ENCODE measurements at places on chromosomes 3 and 15.
A peak's percentile ranks its signal among the peaks of the same experiment; 100 is the strongest.

GRCh38 chr3:51106242-51106876, 278.7 kb upstream of the MANF start:
- no peak for DNase-seq

- no peak for DNase-seq
Measured at GRCh38 chr15:74511583-74511982, 29.4 kb upstream of the ARID3B start.

DNA sequence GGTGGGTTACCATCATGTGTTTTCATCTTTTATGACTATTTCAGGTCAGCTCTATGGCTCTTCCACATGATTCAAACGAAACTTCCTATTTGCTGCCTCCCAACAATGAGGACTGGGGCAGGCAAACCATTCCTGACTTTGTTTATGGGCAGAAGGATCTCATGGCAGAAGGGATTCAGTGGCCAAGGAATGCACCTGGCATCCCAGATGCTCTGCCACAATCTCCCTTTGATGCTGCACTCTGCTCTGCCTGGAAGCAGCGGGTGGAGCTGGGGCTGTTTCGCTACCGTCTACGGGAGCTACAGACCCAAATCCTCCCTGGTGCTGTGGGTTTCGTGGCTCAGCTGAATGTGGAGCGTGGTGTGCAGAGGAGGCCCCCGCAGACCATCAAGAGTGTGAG, 6.8 kb downstream of the GDPGP1 start:
- no peak for DNase-seq

- no peak for DNase-seq
Measured at GRCh38 chr3:20022954-20023622, 11.0 kb upstream of the PP2D1 start.

GRCh38 chr3:173932624-173933023, 535.1 kb downstream of the NLGN1 start:
- no peak for DNase-seq

- no peak for DNase-seq
Measured at GRCh38 chr3:15647611-15648167, 46.1 kb downstream of the BTD start.

- DNase-seq: no peak
Measured at GRCh38 chr3:129061888-129062834, 1.6 kb downstream of the GP9 start.

DNA sequence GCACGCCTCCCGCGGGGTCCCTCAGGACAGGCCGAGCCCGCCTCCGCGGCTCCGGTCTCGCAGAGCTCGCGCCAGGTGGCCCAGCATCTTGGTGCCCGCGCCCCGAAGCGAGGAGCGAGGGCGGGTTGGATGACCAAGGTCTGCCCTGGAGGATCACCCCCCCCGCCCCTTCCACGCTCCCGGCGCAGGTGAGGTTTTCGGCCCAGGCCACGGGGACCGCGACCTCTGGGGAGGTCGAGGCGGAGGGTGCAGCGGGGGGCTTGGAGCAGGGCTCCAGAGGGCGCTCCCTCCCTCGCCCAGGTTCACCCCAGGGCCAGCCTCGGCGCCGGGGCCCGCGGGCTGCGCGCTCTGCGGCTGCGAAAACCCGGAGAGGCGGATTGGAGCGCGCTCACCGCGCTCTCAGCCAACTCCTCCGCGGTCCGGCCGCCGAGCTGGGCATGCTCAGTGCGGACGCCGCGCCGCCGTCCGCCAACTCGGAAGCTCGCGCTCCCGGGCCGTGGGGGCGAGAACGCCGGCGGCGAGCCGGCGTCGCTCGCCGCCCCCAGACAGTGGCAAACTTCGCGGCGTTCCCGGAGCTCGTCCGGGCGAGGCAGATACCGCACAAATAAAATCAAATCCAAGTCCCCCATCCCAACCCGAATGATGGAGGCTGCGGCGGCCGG, at the start of gene MED12L:
TSS of gene MED12L (plus strand) at position 438 of the 662 bp plus-strand sequence. CDS start 1,263 bp downstream, outside the sequence.
- peak; percentile 86 for DNase-seq

DNA sequence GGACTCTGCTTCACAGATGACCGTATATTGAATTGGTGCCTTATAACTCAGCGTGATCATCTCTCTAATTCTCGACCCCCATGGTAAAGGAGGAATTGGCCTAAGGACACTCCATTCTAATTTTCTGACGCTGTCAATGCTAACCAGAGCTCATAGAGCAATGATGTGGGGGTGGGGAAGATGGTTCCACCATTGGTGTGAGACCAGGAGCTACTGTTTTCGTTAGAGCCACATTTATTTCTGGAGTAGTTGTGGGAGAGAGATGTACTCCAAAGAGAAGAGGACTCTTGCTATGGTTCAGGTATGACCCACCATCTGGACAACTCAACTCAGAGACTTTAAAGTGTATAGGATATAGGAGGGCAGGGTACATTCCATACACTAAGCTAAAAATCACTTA, 16.3 kb downstream of the ZBTB38 start:
- no peak for DNase-seq

GRCh38 chr15:40911141-40911540, 16.9 kb downstream of the VPS18 start:
- DNase-seq: no peak

GRCh38 chr3:160678292-160678842, 1.4 kb downstream of the ARL14 start:
- DNase-seq: no peak

DNA sequence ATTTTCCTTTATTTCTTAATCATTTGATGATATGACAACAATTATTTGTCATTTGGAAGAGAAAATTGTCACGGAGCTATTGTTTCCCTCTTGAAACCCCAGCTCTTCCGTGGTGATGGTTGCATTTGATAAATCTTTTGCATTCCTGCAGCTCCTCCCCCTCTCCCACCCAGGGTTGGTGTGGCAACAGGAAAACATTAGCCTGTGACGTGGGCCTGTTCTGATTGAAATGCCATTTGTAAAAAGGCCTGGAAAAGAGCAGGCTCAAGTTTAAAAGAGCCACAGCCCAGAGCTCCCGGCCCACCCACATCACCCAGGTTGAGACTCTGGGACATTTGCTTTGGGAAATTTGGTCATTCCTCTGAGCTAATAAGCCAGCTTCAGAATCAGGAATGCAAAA, 282.5 kb downstream of the RPLP1 start:
- no peak for DNase-seq

DNA sequence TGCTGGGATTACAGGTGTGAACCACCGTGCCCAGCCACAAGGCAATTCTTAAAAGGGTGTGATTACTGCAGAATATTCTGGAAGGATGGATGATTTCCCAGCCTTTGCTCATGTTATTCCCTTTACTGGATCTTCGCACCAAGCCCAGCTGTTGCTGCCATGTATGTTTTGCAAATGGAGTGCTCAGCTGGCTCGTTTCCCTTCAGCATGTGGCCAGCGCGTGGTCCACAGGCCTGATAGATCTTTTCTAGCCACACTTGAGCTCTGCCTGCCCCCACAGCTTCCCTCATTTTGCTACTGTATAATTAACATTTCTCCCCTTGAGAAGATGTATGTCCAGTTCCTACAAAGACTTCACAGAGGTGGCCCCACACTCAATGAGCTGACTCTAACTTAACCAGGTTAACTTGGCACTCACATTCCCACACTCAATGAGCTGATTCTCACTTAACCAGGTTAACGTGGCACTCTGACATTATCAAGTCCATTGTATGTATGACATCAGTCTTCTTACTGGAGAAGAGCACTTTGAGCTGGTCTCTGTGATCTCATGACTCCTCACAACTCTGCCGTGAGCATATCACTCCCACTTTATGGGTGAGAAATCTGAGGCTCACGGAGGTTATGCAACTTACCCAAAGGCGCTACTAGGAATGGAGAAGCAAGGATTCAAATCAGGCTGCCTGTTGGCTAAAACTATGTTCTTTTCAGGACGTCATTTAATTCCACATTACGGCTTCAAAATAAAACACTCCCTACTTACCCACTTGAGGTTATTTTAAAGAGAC, 49.2 kb downstream of the TM4SF4 start:
- DNase-seq: no peak

GRCh38 chr3:174755833-174756829, 103.0 kb upstream of the NAALADL2 start:
- no peak for DNase-seq

DNA sequence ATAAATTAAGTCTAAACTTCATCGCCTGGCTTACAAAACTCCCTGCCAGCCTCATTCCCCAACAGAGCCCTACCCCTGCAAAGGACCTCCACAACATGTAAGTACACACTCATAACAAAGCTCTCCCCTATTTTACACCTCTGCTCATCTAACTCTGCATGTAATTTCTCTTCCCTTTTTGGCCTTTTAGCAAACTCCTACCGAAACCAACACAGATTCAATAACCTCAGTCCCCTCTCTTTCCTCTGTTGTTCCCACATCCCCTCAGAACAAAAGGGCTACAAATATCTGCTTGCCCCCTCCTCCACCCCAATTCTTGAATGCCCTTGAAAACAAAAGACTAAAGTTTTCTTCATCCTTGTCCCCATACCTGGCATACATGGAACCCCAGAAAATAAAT, 662 bp downstream of the UBL7 start:
- no peak for DNase-seq

GRCh38 chr3:32432711-32433530, 41.3 kb downstream of the CMTM7 start:
- no peak for DNase-seq

DNA sequence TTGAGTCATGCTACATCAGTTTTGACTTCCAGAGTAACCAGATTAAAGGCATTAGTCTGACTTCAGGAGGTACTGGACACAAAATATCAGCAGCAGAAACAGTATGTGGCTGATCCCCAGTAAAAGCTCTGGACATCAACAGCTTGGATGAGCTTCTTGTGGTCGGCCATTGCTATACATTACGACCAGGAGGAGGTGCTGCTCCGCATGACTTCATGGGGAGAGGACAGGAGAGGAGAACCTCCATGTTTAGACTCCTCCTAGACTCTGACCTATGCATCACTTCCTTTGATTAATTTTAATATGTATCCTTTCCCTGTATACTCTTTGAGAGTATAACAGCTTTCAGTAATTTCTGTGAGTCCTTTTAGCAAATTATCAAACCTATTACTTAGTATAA, 285.6 kb upstream of the ARHGEF26 start:
- no peak for DNase-seq

- DNase-seq: peak; percentile 19
Measured at GRCh38 chr15:50145451-50145872, 26.4 kb upstream of the ATP8B4 start.

- no peak for DNase-seq
Measured at GRCh38 chr3:188497021-188497420, 343.1 kb downstream of the LPP start.

GRCh38 chr3:69339760-69340159, 46.1 kb downstream of the FRMD4B start:
- DNase-seq: no peak

GRCh38 chr3:160018959-160019358, 30.3 kb downstream of the IL12A start:
- DNase-seq: no peak

DNA sequence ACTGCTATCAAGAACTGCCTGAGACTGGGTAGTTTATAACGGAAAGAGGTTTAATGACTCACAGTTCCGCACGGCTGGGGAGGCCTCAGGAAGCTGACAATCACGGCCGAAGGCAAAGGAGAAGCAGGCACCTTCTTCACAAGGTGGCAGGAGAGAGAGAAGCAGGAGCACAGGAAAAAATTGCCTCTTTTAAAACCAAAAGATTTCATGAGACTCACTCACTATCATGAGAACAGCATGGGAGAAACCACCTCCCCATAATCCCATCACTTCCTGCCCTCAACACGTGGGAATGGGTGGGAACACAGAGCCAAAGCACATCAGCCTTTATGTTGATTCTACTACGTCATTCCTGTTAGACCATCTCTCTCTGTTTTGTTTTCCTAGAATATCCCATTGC, 650.9 kb upstream of the SEMA6D start:
- DNase-seq: no peak

- DNase-seq: no peak
Measured at GRCh38 chr3:171213178-171213577, 186.7 kb upstream of the SLC2A2 start.

GRCh38 chr3:31322460-31322859, 210.3 kb upstream of the STT3B start:
- DNase-seq: no peak

DNA sequence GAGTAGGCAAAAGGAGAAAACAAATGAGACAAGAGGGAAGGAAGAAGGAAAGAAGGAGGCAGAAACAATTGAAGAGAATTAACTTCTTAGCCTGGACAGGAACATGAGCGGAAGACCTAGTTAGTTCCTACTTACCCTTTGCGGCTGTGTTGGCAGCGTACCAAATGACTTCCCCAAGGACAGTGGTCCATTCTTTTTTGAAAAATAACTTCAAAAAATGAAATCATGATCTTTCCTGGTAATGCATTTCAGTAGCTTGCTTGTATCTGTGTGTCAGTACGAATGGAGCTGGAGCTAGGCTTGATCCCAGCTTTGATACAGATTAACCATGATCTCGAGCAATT, 41.5 kb upstream of the CFAP161 start:
- no peak for DNase-seq

DNA sequence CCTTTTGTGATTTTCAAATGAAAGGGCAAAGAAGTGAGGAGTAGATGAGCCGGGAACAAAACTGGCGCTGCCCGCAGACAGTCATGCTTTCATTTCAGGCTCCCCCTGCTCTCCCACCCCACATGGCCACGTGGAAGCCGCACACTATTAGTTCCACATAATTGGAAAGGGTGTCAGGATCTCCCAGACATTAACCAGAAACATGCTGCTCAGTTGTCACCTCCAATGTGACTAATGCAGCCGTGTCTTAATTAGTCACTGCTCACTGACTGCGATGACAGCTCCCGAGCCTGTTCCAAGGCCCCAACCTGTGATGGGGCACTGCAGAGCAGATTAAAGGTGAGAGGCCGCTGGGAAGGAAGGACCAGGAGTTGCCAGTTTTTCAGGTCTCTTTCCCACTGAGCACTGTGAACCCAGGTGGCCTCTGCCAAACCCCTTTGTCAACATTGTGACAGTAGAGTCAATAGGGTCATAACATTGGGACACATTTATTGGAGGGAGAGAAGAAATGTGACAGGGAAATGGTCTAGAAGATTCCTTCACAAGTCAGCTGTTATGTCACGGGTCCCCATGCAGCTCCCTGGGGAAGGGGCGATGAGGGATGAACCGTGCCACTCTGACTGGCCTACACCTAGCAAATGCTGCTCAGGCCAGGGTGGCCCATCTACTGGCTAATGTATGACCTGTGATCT, 38.6 kb upstream of the SFMBT1 start:
- peak; percentile 25 for DNase-seq

DNA sequence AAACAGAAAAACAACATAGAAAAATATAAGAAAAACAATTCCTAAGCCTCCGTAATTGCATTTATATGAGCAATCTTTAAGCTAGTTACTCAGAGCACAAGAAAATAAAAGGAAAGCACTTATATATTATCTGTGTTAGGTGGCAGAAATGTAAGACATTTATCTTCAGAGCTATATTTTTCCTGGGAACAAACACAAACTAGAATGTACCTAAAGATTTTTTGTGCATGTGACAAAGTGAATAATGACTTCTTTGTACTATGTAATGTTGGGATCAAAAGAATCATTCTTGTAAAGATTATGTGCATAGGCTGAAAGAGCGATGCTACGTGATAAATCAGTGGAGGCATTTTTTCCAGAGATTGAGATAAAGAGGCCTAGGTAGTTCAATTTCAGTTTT, 111.3 kb upstream of the GMNC start:
- no peak for DNase-seq

- DNase-seq: no peak
Measured at GRCh38 chr3:11072631-11073030, 80.1 kb downstream of the SLC6A1 start.
